ENCODE measurements at places on chromosomes 2 and 18.

GRCh38 chr2:218043701-218044109 lies 25.3 kb upstream of the RUFY4 start:
- DNase-seq: no peak

GRCh38 chr18:57110290-57110689 lies 36.6 kb upstream of the BOD1L2 start:
- no peak for DNase-seq

GRCh38 chr2:208268156-208268952 lies 2.3 kb downstream of the PIKFYVE start:
- no peak for DNase-seq

DNA sequence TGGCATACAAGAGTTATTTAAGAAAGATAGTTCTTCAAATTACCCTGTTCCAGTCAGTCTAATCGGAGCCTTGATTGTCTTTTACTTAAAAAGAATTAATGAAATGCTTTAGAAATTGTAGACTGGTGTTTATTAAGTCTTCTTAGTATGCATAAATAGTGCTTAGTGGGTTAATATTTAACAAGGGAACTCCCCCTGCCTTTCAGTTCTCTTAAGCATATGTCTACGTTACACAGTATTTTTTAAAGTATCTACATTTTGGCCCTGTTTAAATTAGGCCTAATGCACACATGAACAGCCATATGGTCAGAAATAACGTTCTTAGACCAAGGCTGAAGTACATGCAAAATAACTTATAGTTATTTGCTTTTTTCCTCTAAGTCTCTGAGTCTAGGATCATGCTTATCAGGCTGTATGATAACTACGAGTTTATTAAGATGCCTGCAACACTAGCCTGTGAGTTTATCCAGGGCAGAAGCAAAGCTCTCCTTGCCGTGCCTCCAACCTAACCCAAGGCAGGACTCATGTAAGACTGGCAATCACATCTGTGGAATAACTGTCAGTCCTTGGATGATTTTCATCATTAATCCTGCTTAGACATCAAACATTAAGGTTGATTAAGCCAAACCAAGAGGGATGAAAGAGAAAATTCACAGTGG lies 6.7 kb downstream of the BCL2 start:
- no peak for DNase-seq

DNA sequence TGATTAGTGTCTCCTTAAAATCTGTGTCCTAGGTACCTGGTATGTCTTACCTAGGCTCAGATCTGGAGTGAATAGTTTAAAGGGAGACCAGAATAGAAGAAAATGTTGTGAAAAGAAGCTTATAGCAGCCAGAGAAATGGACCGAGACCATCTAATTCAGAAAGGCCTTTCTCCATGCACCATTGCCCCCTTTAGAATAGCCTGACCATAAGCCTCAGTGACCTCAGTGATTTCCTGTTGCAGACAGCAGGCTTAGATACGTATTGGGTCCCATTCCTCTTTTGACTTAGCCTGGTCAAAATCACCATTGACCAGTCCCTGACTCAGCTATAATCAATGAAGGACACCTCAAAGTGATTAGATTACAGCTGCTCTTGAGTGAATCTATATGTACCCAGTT lies 690.7 kb upstream of the KLHL29 start:
- DNase-seq: no peak

All from NCI-H1092 (cell line).